ENCODE measurements at places on chromosomes 7 and 10.
A peak's percentile ranks its signal among the peaks of the same experiment; 100 is the strongest.

- no peak for DNase-seq
Observed at GRCh38 chr7:42156291-42156865, 80.6 kb downstream of the GLI3 start.

DNA sequence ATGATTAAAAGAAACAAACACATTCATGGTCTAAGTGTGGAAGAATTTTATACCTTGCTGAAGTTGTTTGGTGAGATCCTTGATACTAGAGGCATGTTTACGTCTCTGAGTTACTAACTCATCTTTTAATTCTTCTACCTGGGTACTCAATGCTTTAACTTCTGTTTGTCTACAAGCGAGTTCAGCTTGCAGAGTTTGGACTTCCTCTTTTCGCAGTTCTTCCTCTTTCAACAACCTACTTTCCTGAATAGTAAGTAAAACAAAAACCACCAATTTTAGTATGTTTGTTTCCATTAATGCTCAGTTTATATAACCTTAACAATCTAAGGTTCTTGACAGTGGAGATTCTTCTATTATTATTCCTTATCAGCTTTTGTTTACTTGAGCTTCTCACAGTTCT, 42.9 kb downstream of the CCDC186 start:
- DNase-seq = no peak

DNA sequence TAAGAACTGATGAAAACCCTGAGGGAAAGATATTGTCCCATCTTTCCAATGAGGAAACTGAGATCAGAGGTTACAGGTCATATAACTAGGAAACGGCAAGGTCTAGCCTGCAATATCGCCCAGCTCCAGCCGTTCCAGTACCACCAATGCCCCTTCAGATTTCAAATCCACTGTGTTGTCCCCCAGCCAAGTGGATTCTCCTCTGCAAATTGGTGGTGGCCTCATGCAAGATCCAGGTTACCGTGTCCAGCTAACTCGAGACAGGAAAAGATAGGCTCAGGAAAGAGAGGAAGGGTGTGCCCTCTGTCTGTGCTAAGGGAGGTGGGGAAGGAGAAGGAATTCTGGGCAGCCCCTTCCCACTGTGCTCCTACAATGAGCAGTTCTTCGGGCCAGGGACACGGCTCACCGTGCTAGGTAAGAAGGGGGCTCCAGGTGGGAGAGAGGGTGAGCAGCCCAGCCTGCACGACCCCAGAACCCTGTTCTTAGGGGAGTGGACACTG, 25.3 kb downstream of the PRSS2 start:
- no peak for DNase-seq

- no peak for DNase-seq
Observed at GRCh38 chr10:119762805-119763798, 37.3 kb downstream of the INPP5F start.

DNA sequence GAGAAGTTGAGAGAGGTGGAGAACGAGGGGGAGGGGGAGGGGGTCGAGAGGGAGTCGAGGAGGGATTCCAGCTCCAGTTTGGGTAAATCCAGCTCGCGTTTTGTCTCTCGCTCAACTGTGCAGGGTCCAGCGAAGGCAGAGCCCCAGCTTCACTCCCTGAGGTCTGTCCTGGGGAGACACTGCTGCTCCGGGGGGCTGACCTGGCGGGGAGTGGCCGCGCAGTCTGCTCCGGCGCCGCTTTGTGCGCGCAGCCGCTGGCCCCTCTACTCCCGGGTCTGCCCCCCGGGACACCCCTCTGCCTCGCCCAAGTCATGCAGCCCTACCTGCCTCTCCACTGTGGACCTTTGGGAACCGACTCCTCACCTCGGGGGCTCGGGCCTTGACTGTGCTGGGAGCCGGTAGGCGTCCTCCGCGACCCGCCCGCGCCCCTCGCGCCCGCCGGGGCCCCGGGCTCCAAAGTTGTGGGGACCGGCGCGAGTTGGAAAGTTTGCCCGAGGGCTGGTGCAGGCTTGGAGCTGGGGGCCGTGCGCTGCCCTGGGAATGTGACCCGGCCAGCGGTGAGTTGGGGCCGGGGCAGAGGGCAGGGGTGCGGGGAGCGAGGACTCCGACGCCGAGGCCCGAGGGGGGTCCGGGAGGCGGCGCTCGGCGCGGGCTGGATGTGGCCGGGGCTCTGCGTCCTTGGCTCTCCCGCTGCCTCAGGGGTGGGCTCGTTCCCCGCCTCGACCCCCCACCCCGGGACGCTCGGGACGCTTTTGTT, at the start of gene TET1:
TSS of gene TET1 (plus strand) at position 152 of the 757 bp plus-strand sequence. CDS start 12,002 bp downstream, outside the sequence.
- DNase-seq = peak; percentile 54

DNA sequence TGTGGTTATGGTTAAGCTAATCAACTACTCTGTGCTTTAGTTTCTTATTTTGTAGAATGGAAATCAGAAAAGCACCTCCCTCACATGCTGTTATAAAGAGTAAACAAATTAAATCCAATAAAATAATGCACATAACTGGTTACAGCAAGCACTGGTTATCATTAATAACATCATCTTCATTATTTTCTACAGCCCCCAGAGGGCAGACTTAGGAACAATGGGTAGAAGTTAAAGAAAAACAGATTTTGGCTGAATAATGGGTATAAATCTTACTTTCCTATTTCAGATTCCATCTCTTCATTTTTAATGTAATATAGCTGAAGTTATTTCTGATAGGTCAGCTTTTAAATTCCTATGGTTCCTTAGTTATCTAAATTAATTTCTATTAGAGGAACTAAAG, 126.5 kb downstream of the DOCK4 start:
- DNase-seq = peak; percentile 33

DNA sequence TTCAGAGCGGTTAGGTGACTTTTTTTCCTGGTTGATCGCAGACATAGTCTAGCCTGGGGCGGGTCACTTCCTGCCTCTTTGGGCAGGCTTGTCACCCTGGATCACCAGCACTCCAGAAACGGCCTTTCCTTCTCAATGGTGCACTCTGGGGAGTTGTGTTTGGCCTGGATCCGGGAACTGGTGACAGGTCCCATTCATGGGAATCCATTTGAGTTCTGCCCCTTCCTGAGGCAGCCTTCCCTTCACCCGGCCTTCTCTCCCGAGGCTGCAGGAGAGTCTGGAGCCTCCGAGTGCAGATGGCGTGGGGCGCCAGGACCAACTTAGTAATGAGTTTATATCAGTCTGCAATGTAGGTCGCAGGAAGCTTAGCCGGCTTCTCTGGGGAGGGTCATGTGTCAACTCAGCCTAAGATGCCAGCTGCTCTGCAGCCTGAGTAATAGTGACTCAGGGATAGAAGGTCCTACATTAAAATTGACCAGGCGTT, 54.2 kb downstream of the TACR2 start:
- DNase-seq = peak; percentile 82

GRCh38 chr7:6221340-6222319, 50.8 kb downstream of the CYTH3 start:
- DNase-seq = no peak

- no peak for DNase-seq
Observed at GRCh38 chr10:36716291-36716690, 409.1 kb upstream of the ANKRD30A start.

GRCh38 chr10:83127942-83128575, 1011.2 kb upstream of the GHITM start:
- DNase-seq = peak; percentile 83

DNA sequence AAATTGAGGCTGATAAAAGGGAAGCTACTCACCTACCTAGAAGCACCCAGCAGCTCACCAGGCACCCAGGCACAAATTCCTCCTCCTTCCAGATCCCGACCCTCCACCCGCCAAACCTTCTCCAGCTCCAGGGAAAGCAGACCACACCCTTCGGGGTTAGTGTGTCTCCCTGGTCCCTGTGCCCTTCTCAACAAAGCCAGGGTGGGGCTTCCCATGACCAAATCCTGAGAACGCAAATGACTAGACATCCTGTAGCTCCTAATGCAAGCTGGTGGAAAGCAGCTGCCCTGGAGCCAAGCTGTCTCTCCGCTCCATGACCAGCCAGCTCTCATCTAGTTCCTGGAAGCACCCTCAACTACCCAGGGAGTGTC, 4.4 kb downstream of the TBX20 start:
- no peak for DNase-seq
